ENCODE measurements at places on chromosomes 5 and 9. TPM values are rescaled to one million over a fixed set of nuclear protein-coding genes. Genes with fewer than 3 reads are reported as not detected.

The ROR2 gene
- not detected for total RNA-seq

The PCDHGA9 gene
- total RNA-seq = 0.09 TPM

GRCh38 chr9:137580209-137580953 lies 1.7 kb upstream of the DPH7 start:
- peak; percentile 39 for DNase-seq

- no peak for DNase-seq
Observed at GRCh38 chr9:37668116-37668601, 17.4 kb downstream of the FRMPD1 start.

GRCh38 chr5:1769017-1769640 lies 30.5 kb downstream of the MRPL36 start:
- DNase-seq = no peak

DNA sequence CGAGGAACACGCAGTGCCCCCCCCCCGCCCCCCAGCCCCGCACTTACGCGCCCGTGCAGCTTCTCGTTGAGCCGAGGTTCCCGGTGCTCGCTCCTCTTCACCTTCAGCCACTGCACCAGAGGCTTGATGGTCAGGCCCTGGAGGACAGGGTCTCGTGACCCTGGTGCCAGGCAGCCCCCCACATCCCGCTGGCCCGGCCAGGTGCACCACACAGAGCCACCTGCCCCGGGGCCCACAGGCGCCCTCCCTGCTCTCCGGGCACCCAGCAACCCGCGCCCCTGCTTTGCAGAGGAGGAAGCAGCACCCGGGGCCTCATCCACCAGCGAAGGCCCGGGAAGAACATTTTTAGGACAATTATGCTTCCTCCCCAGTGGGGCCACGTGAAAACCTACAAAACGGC lies 39.0 kb downstream of the EXOC3 start:
- DNase-seq = no peak

GRCh38 chr5:52801329-52801728 lies 13.6 kb downstream of the ITGA1 start:
- DNase-seq = no peak

DNA sequence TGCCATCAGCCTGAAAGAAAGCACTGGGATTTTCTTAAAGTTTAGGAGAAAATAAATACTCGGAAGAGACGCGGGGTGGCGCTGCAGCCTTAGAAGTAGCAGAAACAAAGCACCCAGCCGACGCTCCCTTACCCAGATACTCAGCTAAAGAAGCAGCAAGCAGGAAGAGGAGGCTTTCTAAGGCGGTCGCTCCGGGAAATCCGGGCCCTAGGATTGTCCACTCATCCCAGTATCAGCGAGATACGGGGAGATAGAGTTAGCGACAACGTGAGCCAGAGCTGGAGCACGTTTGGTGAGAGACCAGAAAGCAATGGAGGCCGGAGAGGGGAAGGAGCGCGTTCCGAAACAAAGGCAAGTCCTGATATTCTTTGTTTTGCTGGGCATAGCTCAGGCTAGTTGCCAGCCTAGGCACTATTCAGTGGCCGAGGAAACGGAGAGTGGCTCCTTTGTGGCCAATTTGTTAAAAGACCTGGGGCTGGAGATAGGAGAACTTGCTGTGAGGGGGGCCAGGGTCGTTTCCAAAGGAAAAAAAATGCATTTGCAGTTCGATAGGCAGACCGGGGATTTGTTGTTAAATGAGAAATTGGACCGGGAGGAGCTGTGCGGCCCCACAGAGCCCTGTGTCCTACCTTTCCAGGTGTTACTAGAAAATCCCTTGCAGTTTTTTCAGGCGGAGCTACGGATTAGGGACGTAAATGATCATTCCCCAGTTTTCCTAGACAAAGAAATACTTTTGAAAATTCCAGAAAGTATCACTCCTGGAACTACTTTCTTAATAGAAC lies at the start of gene PCDHB2:
TSS of gene PCDHB2 (plus strand) at position 135 of the 782 bp plus-strand sequence. CDS start at position 311, 176 bp downstream.
- peak; percentile 17 for DNase-seq

Measured in activated CD4-positive, alpha-beta T cell treated with anti-CD3 and anti-CD28 coated beads for 36 hours (primary cell).